ENCODE measurements at places on chromosomes 7 and 10.

DNA sequence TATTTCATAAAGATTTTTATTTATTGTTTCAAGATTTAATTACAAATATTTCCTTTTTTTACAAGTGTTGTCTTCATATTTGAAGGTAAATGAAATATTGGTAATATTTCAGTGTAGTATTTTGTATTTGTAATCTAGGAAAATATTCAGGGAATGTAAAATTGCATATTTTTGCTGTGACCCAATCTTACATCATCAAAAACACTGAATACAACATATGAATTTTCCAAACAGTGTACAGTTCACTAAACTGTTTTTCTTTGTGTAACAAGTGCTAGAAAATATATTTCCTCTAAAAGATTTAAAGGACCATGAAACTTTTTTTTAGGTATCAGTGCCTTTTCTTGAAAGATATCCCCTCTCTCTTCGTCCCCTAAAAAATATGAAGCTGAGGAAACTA, 251.9 kb upstream of the KCND2 start:
- DNase-seq, result no peak

DNA sequence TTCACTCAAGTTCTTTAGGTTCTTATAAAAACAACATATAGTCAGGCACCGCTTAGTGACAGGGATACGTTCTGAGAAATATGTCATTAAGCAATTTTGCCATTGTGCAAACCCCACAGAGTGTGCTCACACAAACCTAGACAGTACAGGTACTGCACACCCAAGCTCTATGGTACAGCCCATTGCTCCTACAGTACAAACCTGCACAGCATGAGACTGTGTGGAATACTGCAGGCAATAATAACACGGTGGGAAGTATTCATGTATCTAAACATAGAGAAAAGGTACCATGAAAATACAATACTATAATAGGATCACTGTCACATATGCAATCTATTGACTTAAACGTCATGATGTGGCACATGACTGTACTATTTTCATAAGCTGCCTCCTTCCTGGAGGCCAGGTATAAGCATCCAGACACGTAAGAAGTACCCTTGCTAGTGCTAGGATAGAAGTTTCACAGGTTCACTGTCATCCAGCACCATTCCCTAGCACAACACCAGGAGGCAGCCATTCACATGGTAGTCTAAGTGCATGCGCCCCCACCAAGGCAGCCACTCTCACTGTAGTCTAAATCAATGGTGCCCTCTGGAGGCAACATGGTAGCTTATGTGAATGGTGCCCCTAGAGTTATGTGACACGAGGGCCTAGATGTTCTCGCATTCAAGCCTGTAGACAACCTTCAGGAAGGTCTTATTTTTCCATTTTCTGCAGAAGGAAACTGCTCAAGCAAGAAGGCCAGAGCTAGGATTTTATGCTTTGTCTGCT, 98.5 kb downstream of the ARHGAP22 start:
- no peak for DNase-seq

DNA sequence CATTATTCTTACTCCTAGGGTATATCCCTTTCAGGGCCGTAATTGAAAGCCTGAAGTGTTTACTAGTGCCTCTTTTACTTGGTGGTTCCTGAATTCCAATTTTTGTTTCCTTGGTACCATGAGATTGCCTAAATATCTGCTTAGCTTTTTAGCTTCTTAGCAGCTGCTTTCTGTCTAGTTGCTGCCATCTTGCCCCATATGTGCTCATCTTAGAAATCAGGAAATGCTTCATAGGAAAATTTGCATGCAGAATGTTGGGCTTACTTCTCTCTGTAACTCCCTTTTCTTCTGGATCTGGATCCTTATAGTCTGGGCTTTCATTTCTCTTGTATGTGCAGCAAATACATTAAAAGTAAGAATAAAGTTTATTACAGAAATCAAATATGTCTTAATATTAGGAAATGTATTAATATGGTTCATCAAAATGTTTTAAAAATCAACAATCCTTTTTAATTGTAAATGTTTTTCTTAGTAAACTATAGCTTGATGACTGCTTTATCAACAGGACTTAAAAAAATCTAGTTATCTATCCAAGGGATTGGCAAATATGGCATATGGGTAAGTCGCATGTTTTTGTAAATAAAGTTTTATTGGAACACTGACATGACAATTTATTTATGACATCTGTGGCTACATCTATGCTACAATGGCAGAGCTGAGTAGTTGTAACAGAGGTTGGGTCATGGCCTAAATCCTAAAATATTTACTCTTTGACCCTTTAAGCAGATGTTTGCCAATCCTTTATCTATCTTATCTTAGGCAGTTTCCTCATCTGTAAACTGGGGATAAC, 73.5 kb upstream of the CDK6 start:
- DNase-seq, result no peak

GRCh38 chr7:16061011-16061410, 360.3 kb downstream of the CRPPA start:
- no peak for DNase-seq

DNA sequence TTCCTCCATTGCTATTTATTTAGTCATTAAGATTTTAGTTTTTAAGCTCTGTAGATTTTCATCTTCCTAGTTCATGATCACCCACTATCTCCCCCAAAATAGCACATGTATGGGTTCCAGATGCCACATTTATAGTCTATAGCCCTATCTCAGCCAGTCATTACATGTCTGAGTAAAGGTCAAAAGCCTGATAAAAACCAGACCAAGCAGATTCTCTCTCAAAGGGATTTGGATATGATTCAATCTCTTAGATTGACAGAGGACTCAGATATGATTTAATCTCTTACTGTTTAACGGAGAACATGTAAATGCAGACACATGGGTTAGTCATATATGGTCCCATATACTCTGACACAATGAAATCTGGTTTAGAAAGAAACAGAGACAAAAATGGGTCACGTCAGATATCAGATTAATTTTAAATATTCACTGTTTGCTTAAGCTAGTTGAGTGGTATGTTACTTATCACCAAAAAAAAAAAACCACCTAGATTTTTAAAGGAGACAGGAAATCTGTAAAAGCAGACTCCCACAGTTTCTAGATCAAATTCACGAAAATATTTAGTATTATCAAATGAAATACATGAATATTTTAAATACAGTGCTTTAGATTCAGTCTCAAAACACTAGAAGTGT, 107.0 kb upstream of the LRRN3 start:
- no peak for DNase-seq

- no peak for DNase-seq
These were observed 6.1 kb upstream of the ZNF438 start for GRCh38 chr10:31037749-31038148.

DNA sequence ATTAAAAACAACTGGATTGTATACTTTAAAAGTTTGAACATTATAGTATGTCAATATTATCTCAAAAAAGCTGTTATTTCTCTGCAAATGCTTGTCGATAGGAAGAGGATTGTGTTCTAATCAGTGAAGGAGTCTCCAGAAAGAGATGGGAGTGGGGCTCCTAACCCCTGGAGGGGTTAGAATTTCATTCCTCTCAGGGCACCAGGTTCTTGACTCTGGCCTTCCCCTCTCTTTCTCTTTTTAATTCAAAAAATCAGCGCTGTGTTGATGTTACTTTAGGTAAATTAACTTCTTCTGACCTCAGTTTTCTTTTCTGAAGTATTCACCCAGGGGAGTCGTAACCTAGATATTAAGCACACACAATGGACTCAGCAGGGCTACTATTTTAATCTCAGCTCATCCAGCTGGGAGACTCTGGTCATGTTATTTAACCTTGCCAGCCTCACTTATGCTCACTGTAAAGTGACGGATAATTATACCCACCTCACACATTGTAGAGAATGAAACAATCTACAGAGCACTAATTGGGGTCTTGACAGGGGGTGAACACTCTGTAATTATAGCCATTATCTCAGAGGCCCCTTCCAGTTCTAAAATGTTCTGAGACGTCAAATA, 59.4 kb downstream of the GCC1 start:
- no peak for DNase-seq

DNA sequence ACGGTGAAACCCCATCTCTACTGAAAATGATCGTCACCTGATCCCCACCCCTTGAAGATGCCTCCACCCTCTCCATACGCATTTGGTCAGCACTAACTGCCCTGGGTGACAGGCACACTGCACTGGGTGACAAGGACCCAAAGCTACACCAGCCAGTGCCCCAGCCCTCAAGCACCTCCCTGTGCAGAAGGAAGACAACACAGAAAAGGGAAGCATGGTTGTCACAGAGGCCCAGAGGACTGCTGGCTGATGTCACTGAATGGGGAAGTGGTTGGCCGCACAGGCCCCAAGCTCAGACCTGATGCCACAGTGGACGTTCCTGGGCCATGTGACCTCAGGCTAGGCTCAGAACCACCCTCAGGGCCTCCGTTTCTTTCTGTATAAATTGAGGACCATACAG, 4.2 kb upstream of the PILRA start:
- DNase-seq, result no peak

- DNase-seq, result no peak
These were observed 27.7 kb upstream of the VIPR2 start for GRCh38 chr7:159172400-159172799.

GRCh38 chr7:118183428-118183785, 557 bp upstream of the LSM8 start:
- no peak for DNase-seq

- DNase-seq, result no peak
These were observed 340.2 kb downstream of the KIF20B start for GRCh38 chr10:90041585-90041984.

GRCh38 chr7:97001656-97002554, 3.4 kb upstream of the DLX6 start:
- no peak for DNase-seq

DNA sequence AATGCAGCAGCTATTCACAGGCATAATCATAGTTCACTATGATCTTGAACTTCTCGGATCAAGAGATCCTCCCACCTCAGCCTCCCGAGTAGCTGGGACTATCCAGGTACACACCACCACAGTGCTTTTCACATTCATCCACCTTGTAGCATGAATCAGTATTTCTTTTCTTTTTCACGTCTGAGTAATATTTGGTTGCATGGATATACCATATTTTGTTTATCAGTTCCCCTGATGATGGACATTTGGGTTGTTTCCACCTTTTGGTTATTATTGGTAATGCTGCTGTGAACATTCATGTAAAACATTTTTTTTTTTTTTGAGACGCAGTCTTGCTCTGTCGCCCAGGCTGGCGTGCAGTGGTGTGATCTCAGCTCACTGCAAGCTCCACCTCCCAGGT, 3.6 kb upstream of the TBC1D12 start:
- no peak for DNase-seq

DNA sequence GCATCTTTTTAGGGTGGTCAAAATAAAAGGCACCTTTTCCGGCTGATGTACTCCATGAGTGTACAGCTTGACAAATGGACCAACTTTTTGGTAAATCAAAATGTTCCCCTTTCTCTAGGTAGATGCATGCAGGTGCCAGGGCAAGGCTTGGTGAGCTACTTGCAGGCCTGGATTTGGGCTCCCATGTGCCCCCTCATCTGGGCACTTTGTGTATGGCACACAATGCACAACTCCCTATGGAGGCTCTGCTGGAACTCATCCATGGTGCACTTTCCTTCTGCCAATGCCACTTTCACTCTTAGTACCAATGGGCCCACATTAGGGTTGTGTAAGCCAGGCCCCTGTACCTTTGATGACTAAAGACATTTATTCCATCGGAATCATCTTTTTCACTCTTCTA, 300.8 kb downstream of the SDHAF3 start:
- no peak for DNase-seq

DNA sequence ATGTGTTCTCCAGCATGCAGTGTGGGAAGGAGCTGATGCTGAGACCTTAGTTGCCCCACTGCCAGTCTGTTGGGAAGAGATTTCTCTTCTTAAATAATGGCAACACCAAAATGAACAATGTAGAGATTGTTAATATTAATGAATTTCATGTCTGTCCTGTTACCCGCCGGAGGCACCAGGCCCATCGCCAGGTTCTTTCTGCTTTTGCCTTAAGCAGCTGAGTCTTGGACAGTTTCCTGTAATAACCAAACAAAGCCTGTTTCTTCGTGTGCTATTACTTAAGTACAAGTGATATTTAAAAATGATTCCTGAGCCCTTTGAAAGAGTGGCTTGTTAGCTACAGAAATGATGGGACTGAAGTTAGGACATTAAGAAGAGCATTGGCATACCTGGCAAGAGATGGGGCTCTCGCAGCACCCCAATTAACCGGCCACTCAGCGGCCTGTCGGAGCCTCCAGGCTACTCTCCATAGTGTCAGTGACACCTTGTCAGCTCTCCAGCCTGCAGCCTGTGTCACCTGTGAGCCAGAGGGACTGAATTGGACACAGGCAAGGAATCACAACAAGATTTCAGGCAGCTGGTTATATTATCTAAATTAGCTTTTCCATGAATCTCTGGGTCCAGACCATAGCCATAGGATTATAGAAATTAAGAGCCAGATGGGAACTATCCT, 142.0 kb downstream of the CELF2 start:
- no peak for DNase-seq

DNA sequence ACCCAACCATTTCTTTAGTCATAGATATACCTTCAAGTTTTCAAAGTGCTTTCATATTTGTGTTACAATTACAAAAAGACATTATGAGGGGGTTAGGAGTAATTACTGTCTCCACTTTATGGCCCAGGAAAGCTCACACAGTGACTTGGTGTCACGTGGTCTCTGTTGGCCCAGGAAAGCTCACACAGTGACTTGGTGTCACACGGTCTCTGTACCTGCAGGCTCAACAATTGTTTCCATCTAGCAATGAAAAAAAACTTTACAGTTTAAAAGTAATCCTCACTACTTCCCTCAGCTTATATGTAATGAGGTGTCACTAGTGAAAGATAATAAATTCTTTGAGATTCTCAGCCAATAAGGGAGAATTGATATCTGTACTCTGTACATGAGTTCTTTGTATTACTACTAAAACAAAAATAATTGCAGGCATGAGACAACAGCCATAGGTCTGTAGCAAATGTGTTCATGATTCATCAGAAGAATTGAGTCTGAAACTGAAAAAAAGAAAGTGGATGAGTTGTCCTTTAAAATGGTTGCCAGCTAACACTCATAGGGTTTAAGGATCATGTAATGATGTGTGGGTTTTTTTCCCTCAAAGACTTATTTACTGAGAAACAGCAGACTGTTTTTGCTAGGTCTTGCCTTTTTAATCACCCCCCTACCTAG, 10.9 kb downstream of the OGDH start:
- DNase-seq, result no peak

- DNase-seq, result no peak
These were observed 49.3 kb downstream of the PNLIPRP2 start for GRCh38 chr10:116669832-116670644.

- no peak for DNase-seq
These were observed 6.2 kb upstream of the BTBD16 start for GRCh38 chr10:122264931-122265330.

- no peak for DNase-seq
These were observed 72.1 kb downstream of the ARMC3 start for GRCh38 chr10:22999942-23000341.

DNA sequence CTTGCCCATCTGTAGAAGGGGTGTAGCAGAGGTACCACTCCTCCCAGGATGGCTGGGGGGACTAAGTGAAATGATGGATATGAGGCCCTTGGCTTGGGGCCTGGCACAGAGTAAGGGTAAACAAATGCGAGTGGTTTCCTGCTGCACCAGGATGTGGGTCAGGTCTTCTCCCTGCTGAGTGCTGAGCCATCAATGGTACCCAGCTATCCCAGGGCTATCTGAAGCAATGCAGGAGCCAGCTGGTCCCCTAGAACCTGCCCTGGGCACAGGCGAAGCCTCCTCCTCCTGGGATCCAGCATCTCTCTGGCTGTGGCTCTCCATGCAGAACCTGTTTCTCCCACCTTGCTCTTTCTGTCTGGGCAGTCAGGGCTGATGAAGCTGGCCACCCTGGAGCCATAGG, 20.9 kb upstream of the GOLGA7B start:
- DNase-seq, result no peak

- DNase-seq, result no peak
These were observed 248.6 kb downstream of the GFRA1 start for GRCh38 chr10:116024271-116024878.
